CD4-positive, alpha-beta T cell treated with Interleukin-17A for 4 hours (primary cell): ENCODE measurements at places on chromosomes 7 and 10.

DNA sequence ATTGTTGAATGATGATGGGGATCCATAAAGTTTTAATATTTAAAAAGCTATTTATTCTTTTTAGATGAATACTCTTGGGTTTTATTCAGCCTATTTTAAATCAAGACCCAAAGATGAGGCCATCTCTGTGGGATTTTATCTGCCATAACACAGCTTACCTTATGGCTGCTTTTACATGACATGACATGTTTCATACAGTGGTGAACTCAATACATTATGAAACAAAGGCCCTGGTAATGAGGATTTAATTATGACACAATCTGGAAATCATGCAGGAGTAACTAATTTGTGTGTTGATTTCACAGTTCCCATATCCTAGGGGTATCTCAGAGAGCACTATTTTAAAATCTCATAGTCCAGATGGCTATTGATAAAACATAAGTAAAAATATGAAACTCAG, 661.8 kb upstream of the FZD8 start:
- DNase-seq, result no peak

- no peak for DNase-seq
Observed at GRCh38 chr10:76935941-76936613, 701.5 kb downstream of the KCNMA1 start.

- no peak for DNase-seq
Observed at GRCh38 chr10:3871424-3871996, 86.5 kb upstream of the KLF6 start.

- DNase-seq, result no peak
Observed at GRCh38 chr10:71337219-71337701, 18.2 kb downstream of the SLC29A3 start.

GRCh38 chr7:80624763-80625162, 13.7 kb upstream of the CD36 start:
- no peak for DNase-seq

GRCh38 chr7:93779115-93779514, 111.4 kb downstream of the TFPI2 start:
- no peak for DNase-seq

- no peak for DNase-seq
Observed at GRCh38 chr7:102978284-102978683, 65.5 kb downstream of the LRRC17 start.

DNA sequence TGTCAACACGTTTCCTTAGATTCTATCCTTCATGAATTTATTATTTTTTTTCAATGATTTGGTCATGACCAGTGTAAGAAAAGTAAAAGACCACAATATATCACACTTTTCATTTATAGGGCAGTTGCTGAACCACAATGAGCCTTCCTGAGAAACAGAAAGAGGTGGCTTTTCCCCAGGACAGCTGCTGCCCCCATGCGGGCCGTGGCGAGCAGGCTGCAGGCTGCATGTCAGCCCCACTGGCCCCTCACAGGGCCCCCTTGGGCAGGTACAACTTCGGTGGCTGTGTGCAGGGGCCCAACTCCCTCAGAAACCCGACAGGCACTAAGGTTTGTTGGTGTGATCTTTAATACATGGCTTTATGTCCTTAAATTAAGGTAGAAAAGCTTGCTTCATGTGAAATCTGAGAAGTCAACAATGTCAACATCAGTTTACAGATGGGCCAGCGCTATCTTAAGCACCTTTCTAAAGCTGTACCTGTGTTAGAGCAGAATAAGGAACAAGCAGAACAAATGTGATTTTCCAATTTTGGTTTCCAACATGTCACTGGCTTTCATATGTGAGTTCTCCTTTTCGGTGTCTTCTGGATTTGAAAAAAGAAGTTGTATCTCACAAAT, 10.6 kb downstream of the BEND7 start:
- DNase-seq, result no peak

GRCh38 chr7:100088621-100089457, at the start of gene COPS6:
Gene COPS6 (plus strand): TSS chr7:100088969. CDS start chr7:100088991, 22 bp downstream.
- peak; percentile 91 for DNase-seq

GRCh38 chr10:26437637-26438461, at the start of gene APBB1IP:
Gene APBB1IP (plus strand): TSS chr10:26438341. CDS start chr10:26492327, 53,986 bp downstream.
- peak; percentile 62 for DNase-seq

DNA sequence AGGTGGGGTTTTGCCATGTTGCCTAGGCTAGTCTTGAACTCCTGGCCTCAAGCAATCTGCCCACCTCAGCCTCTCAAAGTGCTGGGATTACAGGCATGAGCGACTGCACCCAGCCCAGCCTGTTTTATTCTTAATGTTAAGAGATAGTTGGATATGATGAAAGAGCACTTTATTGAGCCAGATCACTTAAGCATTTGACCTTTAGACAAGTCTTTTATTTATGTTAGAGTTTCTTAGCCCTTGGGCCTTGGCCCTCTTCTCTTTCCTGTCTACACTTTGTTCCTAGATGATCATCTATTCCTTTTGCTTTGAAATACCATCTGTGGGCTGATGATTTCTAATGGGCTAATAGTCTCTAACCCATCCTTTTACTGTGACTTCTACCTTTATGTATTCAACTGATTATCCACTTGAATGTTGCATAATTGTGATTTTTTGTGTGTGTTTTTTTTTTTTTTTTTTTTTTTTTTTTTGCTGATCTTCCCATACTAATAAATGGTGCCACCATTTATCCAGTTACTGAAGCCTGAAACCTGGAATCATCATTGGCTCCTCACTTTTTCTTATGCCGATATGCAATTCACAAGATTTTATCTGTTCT, 34.8 kb downstream of the BTRC start:
- no peak for DNase-seq

- DNase-seq, result no peak
Observed at GRCh38 chr10:58868736-58869435, 307.6 kb upstream of the PHYHIPL start.

- no peak for DNase-seq
Observed at GRCh38 chr10:102436312-102436711, 3.9 kb upstream of the CUEDC2 start.

GRCh38 chr7:43594020-43594419, 11.1 kb downstream of the STK17A start:
- DNase-seq, result no peak

DNA sequence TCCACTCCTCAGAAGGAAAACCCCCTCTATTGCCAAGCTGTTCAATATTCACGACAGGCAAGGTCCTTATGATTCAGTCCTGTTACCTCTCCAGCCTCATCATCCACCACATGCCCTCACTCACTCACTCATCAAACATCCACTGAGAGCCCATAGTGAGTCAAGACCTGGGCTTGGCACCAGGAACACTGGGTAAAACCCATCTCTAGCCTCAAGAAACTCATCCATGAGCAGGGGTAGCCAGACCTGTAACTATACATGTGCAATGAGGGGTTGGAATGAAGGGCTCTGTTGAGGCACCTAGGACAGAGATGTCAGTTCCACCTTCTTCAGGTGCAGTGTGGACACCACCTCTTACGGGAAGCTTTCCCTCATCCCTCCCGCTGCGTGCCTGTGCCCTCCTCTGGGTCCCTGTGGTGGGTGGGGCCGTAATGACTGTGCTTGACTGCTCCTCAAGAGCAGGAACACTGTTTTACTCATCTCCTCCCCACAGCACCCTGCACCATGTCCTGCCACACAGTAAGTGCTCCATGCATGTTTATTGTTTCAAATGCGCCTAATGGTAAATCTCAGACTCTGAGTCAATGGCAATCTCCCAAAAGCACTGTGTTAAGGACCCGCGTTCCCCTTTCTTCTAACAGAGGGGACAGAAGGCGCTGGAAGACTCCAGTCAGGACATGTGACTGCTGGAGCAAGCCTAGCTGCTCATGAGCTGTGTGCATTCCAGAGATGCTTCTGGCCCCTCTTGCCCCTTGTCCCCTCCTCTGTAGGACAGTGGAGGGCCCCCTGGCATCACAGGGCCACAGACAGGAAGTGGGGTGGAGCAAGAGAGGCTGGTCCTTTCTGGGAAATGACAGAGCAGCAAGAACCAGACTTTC, 95.4 kb downstream of the HIPK2 start:
- peak; percentile 31 for DNase-seq

- DNase-seq, result no peak
Observed at GRCh38 chr7:90530263-90530662, 60.8 kb downstream of the PTTG1IP2 start.

DNA sequence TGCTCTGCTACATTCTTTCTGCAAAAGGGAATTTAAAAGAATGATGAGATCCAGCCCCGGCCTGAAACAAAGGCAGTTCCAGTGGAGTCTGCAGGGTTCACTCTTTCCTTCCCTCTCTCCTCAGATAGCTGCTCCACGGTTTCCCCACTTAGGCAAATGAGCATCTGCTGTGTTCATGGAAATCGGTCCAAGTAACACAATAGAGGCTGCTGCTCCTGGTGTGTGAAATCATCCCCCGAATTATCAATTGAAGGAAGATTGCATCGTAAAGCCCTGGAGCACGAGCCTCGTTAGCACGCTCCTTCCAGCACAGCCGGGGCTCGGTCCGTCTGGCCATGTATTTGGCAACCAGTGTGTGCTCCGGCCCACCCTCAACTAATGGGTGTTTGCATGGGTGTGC, 108.3 kb upstream of the DPP6 start:
- DNase-seq, result no peak

DNA sequence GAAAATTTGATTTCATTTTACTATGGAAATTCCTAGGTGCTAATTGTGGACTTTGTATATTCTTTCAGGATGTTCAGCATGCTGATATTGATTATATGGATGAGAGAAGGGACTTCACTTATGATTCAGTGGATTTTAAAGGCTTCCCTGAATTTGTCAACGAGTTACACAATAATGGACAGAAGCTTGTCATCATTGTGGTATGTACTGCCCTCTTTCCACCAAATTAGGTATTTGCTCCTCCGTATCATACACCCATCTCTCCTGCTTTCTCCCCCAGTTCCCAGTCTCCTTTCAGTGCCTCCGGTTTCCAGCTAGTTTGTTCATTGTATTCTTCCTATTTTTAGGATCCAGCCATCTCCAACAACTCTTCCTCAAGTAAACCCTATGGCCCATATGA, 34.6 kb downstream of the MGAM start:
- DNase-seq, result no peak

DNA sequence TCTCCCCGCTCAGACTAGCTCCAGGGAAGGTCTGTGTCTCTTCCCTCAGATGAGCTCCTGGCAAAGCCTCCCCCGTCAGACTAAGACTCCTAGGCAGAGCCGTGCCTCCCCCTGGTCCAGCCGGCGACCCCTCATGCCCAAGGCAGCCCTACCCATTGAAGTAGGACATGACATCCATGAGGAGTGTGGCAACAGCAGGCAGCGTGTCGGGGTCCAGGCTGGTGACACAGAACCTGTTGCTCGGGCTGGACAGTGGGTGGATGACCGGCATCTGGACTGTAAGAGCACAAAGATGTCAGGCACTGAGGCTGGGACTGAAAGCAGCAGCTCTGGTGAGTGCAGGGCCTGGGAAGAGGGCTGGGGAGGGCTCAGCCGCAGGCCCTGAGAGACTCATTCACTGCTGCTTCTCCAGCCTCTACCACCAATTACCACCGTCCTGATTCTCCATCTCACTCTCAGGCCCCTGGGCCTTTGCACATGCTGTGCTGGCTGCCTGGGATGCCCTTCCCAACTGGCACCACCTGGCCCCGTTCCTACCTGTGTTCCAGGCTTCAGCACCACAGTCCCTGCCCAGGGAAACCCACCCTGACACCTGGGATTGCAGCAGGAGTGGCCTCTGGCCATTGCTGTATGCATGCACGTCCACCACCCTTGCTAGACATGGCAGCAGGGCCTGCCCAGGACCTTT, 2.8 kb downstream of the PVRIG start:
- no peak for DNase-seq

- no peak for DNase-seq
Observed at GRCh38 chr7:1674161-1675035, 4.3 kb downstream of the ELFN1 start.

GRCh38 chr10:102712843-102713538, 1.2 kb downstream of the ARL3 start:
- DNase-seq, result no peak

DNA sequence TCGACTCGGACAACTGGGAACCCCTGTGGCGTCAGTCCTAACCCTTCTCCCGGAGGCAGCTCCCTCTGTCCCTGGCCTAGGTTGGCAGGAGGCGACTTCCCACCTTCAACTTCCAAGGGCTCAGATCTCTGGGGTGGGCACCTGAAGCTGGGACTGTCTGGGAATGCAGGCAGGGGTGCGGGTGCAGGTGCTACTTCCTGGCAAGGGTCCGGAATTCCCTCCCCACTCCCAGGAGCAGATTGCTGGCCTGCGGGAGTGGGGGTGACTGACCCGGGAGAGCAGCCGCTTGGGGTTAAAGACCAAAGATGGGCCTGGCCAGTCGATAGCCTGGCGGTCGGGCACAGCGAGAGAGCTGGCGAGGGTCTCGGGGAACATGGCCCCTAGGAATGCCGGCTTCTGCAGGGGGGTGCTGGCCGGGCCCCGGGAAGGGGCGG, 387 bp downstream of the EPHA1 start:
- no peak for DNase-seq

- DNase-seq, result no peak
Observed at GRCh38 chr10:95266674-95267095, 24.1 kb downstream of the PDLIM1 start.

DNA sequence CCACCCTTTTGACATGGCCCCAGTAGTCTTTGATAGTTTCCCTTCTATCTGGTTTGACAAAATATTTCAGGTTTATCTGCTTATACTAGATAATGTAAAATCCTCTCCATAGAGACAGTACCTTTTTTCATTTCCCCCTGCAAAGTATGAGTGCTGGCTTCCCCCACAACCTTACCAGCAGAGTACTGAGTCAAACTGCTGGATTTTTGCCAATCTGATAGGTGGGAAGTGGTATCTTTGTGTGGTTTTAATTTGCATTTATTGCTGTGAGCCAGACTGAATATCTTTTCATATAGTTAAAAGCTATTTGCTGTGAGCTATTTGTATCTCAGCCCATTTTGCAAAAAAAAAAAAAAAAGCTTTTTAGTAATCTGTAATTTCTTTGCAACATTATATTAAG, 32.1 kb upstream of the HECTD2 start:
- DNase-seq, result peak; percentile 29

DNA sequence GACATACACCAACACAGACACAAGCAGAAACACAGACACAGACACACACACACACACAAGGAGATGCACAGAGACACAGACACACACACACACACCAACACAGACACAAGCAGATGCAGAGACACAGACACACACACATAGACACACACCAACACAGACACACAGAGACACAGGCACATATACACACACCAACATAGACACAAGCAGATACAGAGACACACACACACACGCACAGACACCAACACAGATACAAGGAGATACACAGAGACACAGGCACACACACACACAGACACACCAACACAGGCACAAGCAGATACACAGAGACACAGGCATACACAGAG, 347.2 kb upstream of the KLF6 start:
- no peak for DNase-seq

DNA sequence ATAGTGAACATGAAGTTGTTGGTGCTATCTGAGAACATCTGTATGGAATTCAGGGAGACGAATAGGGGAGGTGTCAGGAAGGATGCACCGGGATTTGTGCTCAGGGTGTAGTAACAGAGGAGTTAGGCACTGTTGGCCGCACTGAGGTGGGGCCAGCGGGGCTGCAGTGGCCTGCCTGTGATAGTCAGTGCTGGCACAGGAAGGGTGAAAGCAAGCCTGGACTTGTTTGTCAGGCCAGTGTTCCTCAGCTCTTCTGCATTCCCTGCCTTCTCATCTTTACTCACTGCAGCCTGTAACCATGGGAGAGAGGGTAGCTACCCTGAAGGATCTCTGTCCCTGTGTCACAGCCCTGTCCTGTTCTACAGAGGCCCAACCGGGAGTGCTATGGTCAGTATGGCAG, 81.3 kb downstream of the SH2D4B start:
- DNase-seq, result no peak
